Activated effector memory CD4-positive, alpha-beta T cell treated with anti-CD3 and anti-CD28 coated beads, Interleukin-2, amount 50 U/mL, for 16 hours (primary cell): ENCODE measurements at places on chromosomes 2 and 18.

DNA sequence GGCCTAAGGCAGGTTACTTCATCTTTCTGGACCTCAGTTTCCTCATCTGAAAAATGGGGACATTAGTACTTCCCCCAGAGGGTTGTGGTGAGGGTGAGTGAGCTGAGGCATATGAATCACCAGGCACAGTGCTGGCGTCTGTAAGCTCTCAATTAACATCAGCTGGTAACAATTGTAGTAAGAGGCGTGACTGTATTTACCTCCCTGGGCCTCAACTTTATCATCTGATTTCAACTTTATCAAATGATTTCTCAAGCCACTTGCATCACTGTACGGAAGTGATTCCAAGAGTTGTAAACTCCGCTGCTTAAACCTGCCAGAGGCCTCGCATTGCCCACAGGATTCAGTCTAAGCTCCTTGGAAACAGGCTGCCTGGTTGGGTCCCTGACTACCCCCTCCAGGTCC, 53.6 kb upstream of the PKDCC start:
- no peak for DNase-seq

- DNase-seq, result no peak
These were observed 7.0 kb downstream of the FAM228A start for GRCh38 chr2:24181849-24182248.

GRCh38 chr2:2919026-2919425, 458.6 kb downstream of the EIPR1 start:
- DNase-seq, result peak; percentile 13

- no peak for DNase-seq
These were observed 74.1 kb downstream of the SMIM21 start for GRCh38 chr18:75353357-75353756.

DNA sequence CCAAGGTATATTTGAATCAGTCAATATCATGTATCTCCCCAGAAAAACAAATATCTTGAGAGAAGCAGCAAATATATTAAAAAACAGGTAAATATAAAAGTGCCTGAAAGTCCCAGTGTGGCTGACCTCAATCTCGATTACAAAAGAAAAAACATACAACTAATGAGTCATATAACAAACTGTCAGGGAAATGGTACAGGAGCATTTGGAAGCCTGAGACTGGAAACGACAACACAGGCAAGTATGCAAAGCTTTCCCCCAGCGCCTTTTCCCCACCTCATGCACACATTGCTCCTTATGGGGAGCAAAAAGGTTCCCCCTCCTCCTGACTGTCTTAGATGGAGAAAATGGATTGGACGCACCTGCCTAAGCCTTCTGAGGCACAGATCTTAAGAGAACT, 230.7 kb downstream of the TMX3 start:
- DNase-seq, result no peak

GRCh38 chr2:169015943-169016342, 15.2 kb downstream of the ABCB11 start:
- no peak for DNase-seq

- DNase-seq, result no peak
These were observed 163.8 kb upstream of the MEX3C start for GRCh38 chr18:51361130-51361860.

GRCh38 chr18:22115573-22115972, 53.8 kb upstream of the GATA6 start:
- DNase-seq, result no peak
